NCI-H2107 (cell line): ENCODE measurements at places on chromosomes 2 and 18.

DNA sequence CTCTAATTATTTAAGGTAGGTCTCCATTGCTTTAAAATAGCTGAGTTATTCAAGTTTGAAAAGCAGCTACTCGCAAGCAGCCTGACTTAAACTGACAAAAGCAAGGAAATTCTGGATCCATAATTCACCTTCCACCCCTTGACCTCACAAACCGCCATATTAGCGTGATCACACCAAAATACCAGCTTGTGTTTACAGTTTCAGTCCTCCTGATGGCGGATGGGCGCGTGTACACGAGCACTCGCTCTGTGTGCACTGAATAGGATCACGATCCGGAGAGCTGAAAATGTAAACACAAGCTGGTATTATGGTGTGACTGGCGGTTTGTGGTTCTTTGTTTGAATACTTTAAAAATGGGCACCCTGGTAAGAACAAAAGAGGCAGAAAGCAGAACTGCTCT is 42.4 kb upstream of the PSMD14 start:
- peak; percentile 43 for DNase-seq

- no peak for DNase-seq
Observed at GRCh38 chr2:65279756-65280155, 52.1 kb downstream of the ACTR2 start.

GRCh38 chr2:20197192-20197591 is 27.7 kb downstream of the SDC1 start:
- no peak for DNase-seq

GRCh38 chr2:113979191-113980128 is 89.6 kb downstream of the ACTR3 start:
- no peak for DNase-seq

GRCh38 chr2:160063271-160063670 is 856 bp upstream of the PLA2R1 start:
- no peak for DNase-seq

DNA sequence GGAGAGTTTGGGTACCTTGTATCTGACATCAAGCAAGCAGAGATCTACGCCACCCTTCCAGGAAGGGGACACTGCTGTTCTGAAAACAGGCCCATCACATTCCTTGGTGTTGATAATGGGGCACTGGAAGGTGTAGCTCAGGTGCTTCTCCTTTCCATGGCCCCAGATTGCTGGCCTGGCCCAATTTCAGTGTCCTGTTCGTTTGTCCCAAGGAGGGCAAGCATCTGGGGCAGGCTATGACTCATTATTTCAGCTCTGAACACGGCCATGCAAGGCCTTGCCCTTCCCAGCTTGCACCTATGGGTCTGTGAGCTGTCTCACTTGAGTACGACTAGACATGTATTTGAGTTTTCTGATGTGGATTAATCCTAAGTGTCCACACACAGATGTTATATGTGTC is 101.5 kb downstream of the FHOD3 start:
- DNase-seq: no peak

GRCh38 chr2:195656161-195656858 is 716 bp upstream of the SLC39A10 start:
- no peak for DNase-seq
